ENCODE measurements at places on chromosomes 4 and X.

GRCh38 chr4:2948895-2949781, 14.1 kb downstream of the NOP14 start:
- no peak for DNase-seq

DNA sequence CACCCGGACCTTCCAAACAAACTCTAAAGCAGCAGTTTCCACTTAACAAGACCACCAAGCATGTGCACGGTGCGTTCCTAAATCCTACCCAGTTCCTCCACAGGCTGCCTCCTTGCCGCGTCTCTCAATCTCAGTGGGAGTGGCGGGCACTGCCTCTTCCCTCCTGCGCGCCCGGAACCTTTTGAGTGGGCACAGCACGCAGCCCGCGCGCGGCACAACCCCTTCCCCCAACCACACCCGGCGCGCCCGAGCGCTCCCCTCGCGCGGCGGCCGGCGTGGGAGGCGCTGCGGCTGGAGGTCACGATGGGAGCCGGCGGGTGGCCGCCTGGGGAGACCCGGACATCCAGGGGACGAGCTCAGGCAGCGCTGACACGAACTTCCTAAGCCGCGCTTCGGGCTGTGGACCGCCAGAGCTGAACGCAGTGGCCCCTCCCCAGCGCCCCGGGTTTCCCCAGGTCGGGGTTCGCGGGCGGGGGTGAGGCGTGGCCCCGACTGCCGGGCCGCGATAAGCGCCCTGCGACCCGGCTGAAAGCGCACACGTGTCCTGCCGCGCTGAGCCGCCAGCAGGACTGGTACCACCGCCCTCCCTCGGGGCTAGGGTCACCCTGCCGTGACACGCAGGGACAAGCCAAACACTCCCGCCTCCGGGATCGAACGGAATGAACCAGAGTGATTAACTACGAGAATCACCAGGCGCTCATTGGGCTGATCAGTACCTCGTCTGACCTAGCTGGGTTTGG, at the start of gene ABCG2:
TSS of gene ABCG2 (minus strand) at position 151 of the 740 bp plus-strand sequence. CDS start 18,644 bp downstream, outside the sequence.
- DNase-seq, result no peak

- DNase-seq, result no peak
Measured at GRCh38 chr4:3898098-3898497, 131.9 kb downstream of the ADRA2C start.

- no peak for DNase-seq
Measured at GRCh38 chr4:185227131-185227551, 17.7 kb downstream of the SNX25 start.

DNA sequence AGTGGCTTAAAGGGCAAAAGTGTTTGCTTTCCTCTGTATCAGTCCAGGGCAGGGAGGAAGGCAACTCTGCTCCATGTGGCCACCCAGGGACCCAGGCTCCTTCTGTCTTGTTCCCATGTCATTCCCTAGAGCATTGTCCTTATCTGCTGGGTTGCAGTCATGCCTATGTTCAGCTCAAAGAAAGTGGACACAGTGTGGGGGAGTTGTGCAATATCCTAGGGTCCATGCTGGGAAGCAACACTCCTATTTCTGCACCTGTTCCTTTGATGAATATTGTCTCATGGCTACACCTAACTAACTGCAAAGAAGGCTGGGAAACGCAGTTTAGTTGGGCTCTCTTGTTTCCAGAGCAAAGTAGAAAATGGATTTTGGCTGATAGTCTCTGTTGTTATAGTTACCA, 107.0 kb upstream of the OTUD4 start:
- DNase-seq, result no peak

GRCh38 chrX:72122621-72123337, 8.9 kb downstream of the RTL5 start:
- DNase-seq, result no peak

GRCh38 chrX:96752781-96753180, 68.1 kb downstream of the DIAPH2 start:
- DNase-seq, result no peak

GRCh38 chr4:95409750-95410149, 139.0 kb downstream of the UNC5C start:
- no peak for DNase-seq

DNA sequence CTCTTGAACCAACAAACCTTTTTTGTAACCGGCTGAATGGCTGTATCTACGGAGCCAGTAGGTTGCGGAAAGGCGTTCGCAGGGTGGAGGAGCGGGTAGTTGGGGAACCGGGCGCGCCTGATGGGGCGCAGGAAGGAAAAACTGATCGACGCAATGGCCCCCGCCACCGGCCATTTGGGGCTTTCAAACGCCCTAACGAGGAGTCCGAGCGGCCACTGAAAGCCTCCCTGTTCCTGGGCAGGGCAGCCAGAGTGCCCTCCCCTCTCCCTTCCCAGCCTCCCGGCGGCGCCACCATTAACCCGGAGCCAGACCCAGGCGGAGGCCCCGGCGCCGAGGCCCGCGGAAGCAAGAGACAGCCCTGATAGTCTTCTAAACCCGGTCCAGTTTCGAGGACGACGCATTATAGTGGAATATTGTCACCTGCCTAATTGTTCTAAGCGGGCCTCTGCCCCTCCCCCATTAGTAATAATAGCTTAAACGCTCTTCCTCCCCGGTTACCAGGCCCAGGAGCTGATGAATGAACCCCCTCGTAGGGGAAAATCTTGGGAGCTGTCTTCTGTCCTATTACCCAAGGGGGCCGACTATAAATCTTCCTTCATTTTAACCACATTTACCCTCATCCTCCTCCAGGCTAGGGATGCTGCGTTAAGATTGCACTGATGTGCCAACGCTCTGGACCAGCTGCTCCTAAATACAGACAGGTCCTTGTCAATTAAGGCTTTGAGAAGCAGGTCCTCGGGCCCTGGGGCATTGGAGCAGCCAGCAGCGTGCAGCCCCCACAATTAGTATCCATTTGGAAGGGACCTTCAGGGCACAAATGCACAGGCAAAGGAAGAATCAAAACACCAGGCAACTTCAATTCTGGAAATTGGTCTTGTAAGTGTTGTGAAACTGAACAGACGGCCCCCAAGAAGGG, 61.6 kb upstream of the TMEM33 start:
- no peak for DNase-seq

DNA sequence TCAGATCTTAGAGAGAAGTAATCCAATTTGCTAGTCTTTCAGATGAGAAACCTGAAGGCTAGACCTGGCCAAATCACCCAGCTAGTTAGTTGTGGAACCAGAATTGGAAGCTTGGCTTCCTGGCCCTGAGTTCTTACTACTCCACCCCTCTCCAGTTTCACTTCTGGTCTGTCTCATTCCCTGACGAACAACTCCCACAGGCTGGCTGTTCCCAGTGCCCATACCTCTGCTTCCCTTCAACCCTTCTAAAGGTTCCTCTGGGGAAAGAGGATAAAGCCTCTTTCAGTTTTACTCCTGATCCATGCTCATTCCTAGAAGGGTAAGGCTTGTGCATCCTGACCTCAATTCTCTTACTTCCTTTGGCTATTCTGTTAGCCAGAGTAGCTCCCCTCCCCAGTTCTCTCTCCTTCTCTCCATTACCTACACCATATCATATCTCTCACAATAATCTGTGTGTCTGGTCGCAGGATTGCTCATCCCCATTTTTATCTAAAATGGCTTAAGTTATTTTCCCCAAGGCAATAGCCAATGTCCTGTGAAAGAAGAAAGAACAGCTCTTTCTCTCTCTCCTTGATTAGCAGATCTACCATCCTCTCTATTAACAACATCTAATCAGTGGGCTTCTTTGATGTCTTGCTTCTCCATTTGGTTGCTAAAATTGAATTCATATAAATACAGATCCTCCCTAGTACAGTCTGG, 155.0 kb upstream of the MAOA start:
- DNase-seq, result no peak

DNA sequence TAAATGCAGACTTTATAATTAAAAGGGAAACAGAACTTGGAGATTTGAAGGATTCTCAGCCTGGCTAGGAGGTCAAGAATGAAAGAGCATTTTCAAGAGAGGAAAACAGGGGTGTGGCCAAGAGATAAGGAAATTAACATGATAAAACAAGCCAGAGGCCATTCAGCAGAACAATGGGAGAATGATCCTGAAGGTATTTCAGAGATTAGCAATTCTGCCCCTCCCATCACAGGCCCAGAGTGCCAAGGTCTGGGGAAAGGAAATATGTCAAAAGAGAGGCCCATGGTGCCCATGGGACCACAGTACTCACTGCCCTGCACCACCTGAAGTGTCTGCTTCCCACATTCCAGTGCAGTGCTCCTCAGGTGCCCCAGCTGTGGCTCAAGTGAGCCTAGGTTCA, 188.5 kb upstream of the STS start:
- no peak for DNase-seq

- no peak for DNase-seq
Measured at GRCh38 chrX:123108513-123109427, 75.3 kb upstream of the GRIA3 start.

- DNase-seq, result no peak
Measured at GRCh38 chr4:17545374-17546140, 30.6 kb downstream of the CLRN2 start.

GRCh38 chr4:15868111-15868510, 70.4 kb downstream of the FGFBP1 start:
- DNase-seq, result no peak

DNA sequence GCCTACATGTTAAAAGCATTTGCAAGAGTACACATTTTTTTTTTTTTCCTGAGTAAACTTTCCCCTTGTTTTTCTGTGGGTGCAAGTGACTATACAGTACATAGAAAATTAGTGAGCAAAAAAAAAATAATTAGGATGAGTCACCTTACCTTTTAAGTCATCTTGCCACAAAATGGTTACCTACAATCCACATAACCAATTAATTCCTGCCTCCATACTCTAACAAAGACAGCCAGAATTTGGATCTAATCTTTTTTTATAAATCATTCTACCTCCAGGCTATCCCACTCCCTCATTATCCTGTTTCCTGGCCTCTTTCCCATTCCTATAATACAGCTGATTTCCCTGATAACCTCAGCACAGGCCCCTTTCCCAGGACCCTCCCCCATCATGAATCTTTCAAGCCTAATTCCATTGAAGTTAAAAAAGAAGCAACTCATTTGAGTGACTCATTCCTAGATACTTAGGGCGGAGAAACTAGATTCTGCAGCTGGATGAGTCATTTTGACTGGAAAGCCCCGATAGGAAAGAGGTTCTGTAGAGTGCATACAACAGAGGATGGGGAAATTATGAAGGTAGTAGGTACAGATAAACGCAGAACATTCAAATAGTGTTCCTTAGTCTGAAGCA, 128.2 kb downstream of the C4orf51 start:
- no peak for DNase-seq

DNA sequence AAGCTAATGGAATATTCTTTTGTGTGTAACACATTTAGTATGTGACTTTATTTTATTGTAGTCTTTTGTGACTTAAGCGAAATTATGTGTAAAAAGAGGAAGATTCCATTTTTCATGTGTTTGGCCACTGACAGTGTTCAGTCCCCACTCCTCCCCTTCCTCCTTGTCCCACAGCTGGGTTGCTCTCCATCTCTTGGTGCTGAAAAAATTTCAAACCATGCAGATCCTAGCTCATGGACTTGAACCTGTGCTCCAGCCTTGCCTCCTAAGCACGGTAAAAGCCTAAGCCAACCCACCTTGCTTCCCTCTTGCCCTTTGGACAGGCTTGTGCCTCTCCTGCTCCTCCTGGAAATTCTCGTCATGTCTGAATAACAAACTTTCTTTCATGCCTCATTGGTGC, 2008.5 kb upstream of the TENM3 start:
- DNase-seq, result no peak

DNA sequence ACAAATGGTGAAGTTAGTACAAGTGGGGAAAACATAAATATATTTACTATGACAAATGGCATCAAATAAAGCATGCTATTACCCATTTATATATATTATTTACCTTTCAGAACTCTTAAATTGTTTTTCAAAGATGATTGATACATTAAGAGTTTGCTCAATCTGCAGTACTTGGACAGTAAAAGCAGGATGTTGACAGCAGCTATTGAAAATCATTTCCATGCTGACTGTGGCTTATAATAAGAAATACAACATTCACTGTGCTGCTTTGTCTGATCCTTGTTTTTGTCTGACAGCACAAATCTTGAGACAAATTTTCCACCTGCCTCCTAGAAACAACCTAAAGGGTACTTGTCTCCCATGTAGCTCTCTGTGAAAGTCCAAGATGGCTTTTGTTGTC, 134.1 kb upstream of the FAT1 start:
- no peak for DNase-seq

- no peak for DNase-seq
Measured at GRCh38 chr4:3720466-3720865, 45.7 kb upstream of the ADRA2C start.

DNA sequence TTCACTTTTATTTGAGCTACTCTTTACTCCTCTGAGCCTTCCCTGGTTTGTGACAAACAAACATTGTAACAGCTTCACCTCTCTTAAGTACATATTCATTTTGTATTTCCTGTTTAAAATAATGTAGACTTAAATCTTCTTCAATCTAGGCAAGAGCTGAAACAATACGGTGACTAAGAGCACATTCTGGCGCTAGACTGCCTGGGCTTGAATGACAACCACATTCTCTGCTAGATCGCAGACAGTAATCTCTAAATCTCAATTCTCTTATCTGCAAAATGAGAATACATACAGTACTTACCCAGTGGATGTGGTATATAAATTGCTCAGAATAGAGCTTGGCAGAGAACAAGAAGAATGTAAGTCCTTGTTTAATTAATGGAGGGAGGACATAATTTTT, 144.8 kb downstream of the ARAP2 start:
- DNase-seq, result no peak

DNA sequence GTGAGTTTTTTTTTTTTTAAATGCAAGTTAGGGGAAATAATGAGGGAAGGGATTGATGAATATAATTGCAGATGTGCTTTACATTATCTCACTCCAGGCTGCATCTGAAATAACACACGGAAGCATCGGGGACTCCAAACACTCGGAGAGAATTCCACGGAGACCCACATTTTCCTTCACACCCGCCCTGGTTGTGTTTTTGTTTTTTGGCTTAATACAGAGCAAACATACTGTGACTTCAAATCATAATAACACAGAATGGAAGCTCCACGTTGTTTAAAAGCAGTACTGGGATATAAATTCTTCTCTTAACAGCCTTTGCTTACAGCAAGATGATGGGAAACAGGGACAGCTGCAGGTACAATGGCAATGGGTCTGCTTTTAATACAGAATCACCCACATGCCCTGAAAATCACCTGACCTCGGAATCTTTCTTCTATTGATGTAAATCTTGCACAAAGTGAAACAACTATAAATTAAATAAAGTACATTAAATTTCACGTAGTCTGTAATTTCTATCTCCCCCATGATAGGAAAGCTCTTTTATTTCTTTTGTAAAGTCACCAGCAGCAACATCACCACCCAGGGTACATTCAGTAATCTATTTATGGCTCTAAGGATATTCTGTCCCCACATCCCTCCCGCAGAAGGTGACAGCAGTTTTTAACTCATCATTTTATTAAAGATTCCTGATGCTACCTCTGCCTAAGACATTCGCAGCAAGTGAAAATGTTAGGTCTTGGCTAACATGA, 119.3 kb downstream of the ZNF827 start:
- no peak for DNase-seq

DNA sequence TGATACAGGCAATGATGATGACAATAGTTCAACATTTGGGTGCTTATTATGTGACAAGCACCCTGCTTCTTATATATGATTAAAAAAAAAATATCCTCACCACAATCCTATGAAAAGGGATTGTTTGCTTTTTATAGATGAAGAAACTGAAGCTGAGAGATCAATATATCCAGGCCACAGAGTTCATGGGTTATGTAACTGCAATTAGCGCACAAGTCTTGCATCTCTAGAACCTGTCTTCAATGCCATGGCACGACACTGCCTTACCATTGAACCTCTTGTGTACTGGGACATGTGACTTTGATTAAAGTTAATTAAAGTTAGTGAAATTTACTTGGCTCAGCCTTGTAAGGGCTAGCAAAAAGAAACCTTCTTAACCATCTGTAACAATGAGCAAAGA, 599.7 kb downstream of the ADGRL3 start:
- no peak for DNase-seq

GRCh38 chr4:24669751-24670150, 85.4 kb upstream of the DHX15 start:
- DNase-seq, result no peak
